H4 (cell line): ENCODE measurements at places on chromosomes 12 and 14.
A peak's percentile ranks its signal among the peaks of the same experiment; 100 is the strongest.

DNA sequence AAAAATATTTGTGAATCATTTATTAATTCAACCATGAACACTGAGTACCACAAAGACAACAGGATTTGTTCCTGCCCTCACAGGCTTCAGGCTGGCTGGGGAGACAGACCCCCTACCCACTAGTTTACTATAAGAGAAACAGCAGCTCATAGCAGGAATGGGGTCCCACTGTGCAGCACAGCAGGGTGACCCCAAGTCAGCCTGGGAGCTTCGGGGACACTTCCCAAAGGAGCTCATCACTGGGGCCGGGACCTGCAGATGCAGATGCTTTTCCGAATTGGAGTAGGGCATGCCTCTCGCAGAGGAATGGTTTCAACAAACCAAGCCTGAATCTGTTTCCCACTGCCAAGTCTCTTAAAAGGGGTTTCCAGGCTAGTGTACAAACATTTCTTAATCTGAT is 176.2 kb upstream of the PWP1 start:
- no peak for DNase-seq

- no peak for DNase-seq
These were observed 33.1 kb downstream of the FZD10 start for GRCh38 chr12:130195369-130195768.

DNA sequence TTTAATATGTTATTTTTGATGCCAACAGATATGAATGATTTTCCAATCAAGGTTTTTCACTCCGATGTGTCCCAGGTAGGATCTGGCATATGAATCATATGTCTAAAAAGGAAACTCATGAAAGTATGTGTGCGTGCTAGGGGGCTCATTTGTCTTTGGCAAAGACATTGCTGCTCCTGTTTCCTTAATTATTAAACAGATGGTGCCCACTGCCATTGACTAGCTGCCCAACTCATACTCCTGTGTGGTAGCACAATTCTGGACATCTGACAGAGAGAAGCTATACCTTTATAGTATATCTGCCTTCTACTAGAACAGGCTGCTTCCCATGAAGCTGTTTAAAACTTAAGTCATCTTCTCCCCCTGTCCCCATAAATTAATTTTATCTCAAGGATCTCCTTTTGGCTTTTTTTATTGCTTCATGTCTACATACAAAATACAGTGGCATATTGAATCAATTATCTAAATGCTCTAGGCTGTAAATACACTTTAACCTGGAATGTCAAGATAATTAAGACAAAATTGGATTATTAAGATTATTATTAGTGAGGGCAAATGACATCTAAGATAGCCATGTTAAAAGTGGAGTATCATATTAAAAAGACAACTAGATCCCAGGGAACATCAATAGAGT is 1.4 kb upstream of the PDE3A start:
- DNase-seq, result no peak

- DNase-seq, result peak; percentile 38
These were observed 1028.7 kb downstream of the AACS start for GRCh38 chr12:126093908-126094307.

DNA sequence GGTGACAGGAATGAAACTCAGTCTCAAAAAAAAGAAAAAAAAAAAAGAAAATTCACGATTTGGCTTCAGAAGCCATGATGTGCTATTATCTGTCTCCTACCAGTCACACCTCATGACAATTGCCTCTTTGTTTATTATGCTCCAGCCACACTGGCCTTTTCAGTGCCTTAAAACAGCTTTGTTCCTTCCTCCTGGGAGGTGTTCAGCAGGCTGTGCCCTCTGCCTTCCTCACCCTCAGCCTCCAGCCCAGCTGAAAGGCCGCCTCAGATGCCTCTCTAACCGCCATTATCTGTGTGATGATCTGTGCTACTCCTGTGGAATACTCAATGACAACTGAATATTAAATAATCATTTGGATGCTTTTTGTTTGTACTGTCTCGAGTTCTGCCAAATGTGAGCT is 8.6 kb upstream of the ARPC3 start:
- DNase-seq, result no peak

DNA sequence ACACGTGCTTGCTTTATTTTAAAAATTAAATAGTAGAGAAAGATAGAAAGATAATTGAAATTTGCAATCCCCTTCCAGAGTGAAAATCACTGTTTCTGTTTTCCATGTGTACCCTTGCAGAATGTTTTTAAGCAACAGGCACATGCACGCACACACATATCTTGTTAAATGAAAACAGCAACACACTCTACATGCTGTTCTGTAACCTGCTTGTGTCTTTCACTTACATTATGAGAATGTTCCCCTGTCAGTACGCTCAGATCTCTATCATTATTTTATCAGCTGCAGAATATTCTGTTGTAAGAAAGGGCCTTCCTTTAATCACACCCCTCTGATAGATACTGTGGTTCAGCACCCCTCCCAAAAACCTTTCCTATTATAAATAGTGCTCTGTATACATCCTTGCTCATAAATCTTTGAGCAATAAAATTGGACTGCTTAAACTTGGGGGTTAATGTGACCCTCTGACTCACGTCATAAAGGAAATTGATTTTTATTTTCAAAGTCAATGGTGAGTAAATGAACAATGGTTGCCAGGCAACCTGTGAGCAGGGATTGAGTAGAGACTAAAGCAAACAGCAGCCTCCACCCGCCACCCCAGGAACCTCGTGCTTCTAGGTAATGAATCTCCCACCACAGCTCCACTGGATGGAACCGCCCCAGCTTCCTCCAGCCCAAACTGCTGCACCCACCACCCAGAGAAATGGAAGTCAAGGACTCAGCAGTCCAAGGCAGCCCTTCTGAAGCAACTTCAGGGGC is 31.9 kb upstream of the CHGA start:
- no peak for DNase-seq

DNA sequence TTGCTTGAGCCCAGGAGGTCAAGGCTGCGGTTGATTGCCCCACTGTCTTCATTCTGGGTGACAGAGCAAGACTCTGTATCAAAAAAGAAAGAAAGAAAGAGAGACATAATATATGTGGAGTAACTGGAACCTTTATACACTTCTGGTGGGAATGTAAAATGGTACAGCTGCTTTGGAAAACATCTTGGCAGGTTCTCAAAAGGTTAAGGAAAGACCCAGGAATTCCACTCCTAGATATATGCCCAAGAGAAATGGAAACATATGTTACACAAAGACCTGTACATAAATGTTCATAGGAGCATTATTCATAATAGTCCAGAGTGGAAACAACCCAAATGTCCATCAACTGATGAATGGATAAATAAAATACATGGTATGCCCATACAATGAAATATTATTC is 7.2 kb downstream of the RBMS2 start:
- no peak for DNase-seq

- no peak for DNase-seq
These were observed 617.4 kb upstream of the STXBP6 start for GRCh38 chr14:25667387-25667786.

- no peak for DNase-seq
These were observed 19.5 kb downstream of the SNW1 start for GRCh38 chr14:77741438-77741837.

- DNase-seq, result no peak
These were observed 132.2 kb upstream of the NUDT4 start for GRCh38 chr12:93245543-93245942.

GRCh38 chr12:20248646-20249045 is 119.7 kb upstream of the PDE3A start:
- no peak for DNase-seq
